ENCODE measurements at places on chromosomes 11 and 22. TPM values are rescaled to one million over a fixed set of nuclear protein-coding genes. Genes with fewer than 3 reads are reported as not detected.

CALCA gene
- total RNA-seq, result not detected

TMEM86A gene
- 3.1 TPM for total RNA-seq

OR52N5 gene
- not detected for total RNA-seq

LARGE2 gene
- total RNA-seq, result not detected

ADORA2A gene
- total RNA-seq, result 0.44 TPM

ZNF74 gene
- total RNA-seq, result 7.2 TPM

ELFN2 gene
- total RNA-seq, result 0.59 TPM

ZNRF3 gene
- 3.7 TPM for total RNA-seq

HBB gene
- not detected for total RNA-seq

SCARF2 gene
- total RNA-seq, result 66.8 TPM

SLC22A12 gene
- total RNA-seq, result not detected

KCNA4 gene
- total RNA-seq, result not detected

CTSW gene
- total RNA-seq, result not detected

TEAD1 gene
- 55.7 TPM for total RNA-seq

GVQW3 gene
- 0.69 TPM for total RNA-seq

RPS25 gene
- 3,333 TPM for total RNA-seq

ZNF70 gene
- 5.3 TPM for total RNA-seq

STK33 gene
- 1.4 TPM for total RNA-seq

ART5 gene
- 0.25 TPM for total RNA-seq

OMP gene
- not detected for total RNA-seq

IGLL1 gene
- not detected for total RNA-seq

TRIM49 gene
- not detected for total RNA-seq
